H1 (cell line): ENCODE measurements at places on chromosomes 2 and 18. TPM values are rescaled to one million over a fixed set of nuclear protein-coding genes. Genes with fewer than 3 reads are reported as not detected.

GRCh38 chr2:69805887-69806286 is 23.6 kb upstream of the GMCL1 start:
- no peaks in the 10 kb centered on the region for H3K27me3 ChIP-seq
- no peak for DNase-seq
- no peak overlapping the region for H3K27ac ChIP-seq
- H3K4me1 ChIP-seq = no peaks in the 10 kb centered on the region
- no peaks in the 10 kb centered on the region for H3K36me3 ChIP-seq

IL18R1 gene
- 0.54 TPM in 1 of 2 replicates, not detected in the other for total RNA-seq

- peaks cover 2% of the 10 kb centered on the region; the same call in 1 of the 2 replicates for H3K4me1 ChIP-seq
- H3K27me3 ChIP-seq = no peaks in the 10 kb centered on the region
- no peak overlapping the region for H3K4me3 ChIP-seq
- H3K36me3 ChIP-seq = no peaks in the 10 kb centered on the region
Measured at GRCh38 chr2:50391556-50391955, 640.4 kb downstream of the NRXN1 start.

DNA sequence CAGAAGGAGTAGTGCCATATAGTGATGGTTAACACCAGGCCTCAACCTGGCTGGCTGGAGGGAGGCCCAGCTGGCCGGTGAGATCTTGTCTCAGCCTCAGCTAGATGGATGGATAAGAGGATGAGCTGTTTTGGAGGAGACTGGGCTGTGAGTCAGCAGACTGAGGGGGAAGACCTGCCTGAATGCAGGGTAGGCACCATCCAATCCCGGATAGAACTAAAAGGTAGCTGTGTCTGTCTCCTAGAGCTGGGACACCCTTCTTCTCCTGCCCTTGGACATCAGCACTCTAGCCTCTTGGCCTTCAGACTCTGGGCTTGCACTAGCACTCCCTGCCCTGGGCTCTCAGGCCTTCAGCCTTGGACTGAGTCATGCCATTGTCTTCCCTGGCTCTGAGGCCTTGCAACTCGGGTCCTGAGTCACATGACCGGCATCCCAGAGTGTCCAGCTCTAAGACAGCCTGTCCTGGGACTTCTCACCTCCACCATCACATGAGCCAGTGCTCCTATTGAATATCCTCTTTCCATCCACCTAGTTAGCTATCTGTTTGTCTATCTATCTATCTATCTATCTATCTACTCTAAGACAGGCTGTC is 131.3 kb downstream of the TPO start:
- H3K27me3 ChIP-seq = no peaks in the 10 kb centered on the region
- DNase-seq = no peak
- no peak overlapping the region for H3K4me3 ChIP-seq

MAP3K19 gene
- not detected in 2 replicates for total RNA-seq

GALR1 gene
- 0.98 and 1.6 TPM in 2 replicates for total RNA-seq

ASB18 gene
- not detected in 2 replicates for total RNA-seq

DNA sequence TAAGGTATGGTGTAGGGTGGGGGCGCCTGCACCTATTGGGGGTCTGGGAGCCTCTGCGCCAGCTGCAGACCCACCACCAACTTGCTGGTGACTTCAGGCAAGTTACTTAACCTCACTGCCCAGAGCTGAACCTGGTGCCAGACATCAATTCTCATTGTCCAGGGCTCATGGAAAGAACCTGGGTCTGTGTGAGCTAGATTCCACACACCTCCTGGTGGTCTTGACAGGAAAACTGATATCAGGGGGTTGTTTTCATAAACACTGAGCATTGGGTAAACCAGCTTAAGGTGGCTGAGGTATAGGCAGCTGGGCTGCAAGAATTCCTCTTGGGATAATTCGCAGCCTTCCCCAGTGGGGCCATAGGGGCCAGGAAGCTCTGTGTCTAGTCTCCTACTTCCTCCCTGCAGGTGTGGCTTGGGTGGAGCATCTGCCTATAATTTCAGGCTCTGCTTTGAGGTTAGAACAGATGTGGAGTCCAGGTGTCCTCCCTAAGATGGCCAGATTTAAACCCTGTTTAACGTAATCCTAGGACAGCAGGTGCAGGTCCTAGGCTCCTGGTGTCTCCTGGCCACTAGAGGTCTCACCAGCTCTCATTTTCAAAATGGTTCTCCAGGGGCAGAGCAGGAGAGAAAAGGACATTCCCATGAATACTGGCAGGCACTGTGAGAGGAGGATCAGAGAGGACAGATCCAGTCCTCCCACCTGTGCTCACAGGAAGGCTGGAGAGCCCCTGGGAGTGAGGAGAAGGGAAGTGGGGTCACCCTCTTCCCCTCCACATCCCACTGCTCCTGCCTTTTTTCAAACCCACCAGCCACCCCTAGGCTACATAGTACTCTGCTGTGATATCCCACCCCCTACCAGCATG is 100.4 kb upstream of the SMAD2 start:
- no peak overlapping the region for H3K27ac ChIP-seq
- H3K4me3 ChIP-seq = no peak overlapping the region
- no peaks in the 10 kb centered on the region for H3K27me3 ChIP-seq
- no peaks in the 10 kb centered on the region for H3K36me3 ChIP-seq
- peak; percentile 9 for DNase-seq

GRCh38 chr2:120209427-120210269 is 13.6 kb downstream of the TMEM185B start:
- no peak overlapping the region for H3K4me3 ChIP-seq
- no peak for DNase-seq
- H3K27me3 ChIP-seq = no peaks in the 10 kb centered on the region; the same call in 1 of the 2 replicates

GRCh38 chr2:69260666-69261065 is 126.4 kb downstream of the GFPT1 start:
- no peak overlapping the region for H3K27ac ChIP-seq
- H3K4me3 ChIP-seq = no peak overlapping the region
- H3K36me3 ChIP-seq = no peaks in the 10 kb centered on the region
- no peaks in the 10 kb centered on the region for H3K27me3 ChIP-seq

- no peaks in the 10 kb centered on the region for H3K36me3 ChIP-seq
- H3K27ac ChIP-seq = no peak overlapping the region
- DNase-seq = no peak
Measured at GRCh38 chr2:108884619-108885018, 98.0 kb downstream of the CCDC138 start.

PSMG2 gene
- total RNA-seq = 76.5 and 79.3 TPM in 2 replicates

DNA sequence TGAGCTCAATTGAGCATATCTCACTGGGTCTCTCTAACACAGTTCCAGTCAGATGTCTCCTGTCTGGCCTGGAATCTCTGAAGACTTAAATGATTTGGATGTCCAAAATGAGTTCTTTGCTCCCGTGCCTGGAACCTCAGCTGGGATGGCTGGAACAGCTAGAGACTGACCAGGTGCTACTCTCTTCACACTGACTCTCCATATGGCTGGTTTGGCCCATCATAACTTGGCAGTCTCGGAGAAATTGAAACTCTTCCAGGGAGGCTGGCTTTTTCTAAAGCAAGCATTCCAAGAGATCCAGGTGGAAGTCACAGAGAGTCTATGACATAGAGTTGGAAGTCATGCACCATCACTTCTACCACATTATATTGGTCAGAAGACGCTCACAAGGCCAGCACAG is 129.6 kb upstream of the NOL4 start:
- H3K4me1 ChIP-seq = no peaks in the 10 kb centered on the region
- no peak overlapping the region for H3K4me3 ChIP-seq
- DNase-seq = no peak
- H3K27me3 ChIP-seq = no peaks in the 10 kb centered on the region

RNF125 gene
- 14.3 and 15.2 TPM in 2 replicates for total RNA-seq

DNA sequence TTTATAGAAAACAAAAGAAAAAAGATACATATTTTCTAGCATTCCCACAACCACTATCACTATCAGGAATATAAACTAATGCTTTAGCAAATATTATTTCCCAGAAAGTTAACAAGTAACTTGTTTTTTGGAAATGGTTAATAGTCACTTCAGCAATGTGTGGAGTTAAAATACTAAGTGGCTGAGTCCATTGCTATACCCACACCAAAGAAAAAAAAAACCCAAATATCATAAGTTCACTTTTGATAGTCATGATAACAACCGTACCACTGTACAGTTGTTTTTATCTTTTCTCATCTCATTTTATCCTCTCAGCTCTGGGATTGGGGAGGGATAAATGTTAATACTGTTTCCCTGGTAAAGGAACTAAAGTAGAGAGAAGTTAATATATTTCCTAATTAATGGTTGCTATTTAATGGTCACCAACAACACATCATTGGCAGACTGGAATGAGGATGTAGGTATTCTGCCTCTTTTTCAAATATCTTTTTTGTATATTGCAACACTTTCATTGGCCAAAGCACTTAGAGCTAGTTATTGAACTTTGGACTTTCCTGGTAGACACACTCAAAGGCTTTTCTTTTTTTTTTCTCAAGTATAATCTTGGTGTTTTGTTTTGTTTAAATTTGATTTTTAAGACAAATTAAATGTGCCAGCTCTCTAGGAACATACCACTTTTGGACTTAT is 18.4 kb upstream of the KANSL1L start:
- no peak for DNase-seq
- no peaks in the 10 kb centered on the region for H3K36me3 ChIP-seq
- H3K27me3 ChIP-seq = no peaks in the 10 kb centered on the region

GRCh38 chr2:239727776-239728600 is 297.2 kb downstream of the NDUFA10 start:
- H3K36me3 ChIP-seq = no peaks in the 10 kb centered on the region
- no peak overlapping the region for H3K27ac ChIP-seq
- H3K4me1 ChIP-seq = no peaks in the 10 kb centered on the region

DGUOK gene
- total RNA-seq = 103 and 110 TPM in 2 replicates

GRCh38 chr2:39567507-39567906 is 98.2 kb upstream of the TMEM178A start:
- H3K4me1 ChIP-seq = no peaks in the 10 kb centered on the region
- no peaks in the 10 kb centered on the region for H3K36me3 ChIP-seq
- no peaks in the 10 kb centered on the region for H3K27me3 ChIP-seq
- H3K4me3 ChIP-seq = no peak overlapping the region
- no peak for DNase-seq

GCG gene
- total RNA-seq = not detected in 2 replicates

DNA sequence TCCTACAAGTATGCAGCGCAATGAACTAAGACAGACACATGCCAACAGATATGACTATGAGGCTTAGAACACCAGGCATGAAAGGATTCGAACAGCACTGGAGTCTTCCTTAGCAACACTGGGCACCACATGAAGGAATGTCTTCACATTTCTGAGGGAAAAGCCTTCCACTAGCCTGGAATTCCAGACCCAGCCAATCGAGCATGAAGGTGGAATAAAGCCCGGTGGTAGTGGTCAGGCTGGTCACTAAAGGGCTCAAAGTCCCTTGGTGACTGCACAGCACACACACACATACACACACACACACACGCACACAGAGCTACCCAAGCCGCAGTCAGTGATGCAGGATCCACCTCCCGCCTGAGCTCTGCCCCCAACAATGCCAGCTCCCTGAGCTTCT is 19.7 kb upstream of the SFXN5 start:
- no peak overlapping the region for H3K4me3 ChIP-seq
- H3K4me1 ChIP-seq = no peaks in the 10 kb centered on the region; the same call in 1 of the 2 replicates
- H3K27ac ChIP-seq = no peak overlapping the region
- H3K36me3 ChIP-seq = no peaks in the 10 kb centered on the region
- DNase-seq = no peak
- no peaks in the 10 kb centered on the region for H3K27me3 ChIP-seq

GRCh38 chr2:39409697-39410389 is 27.2 kb downstream of the MAP4K3 start:
- no peaks in the 10 kb centered on the region for H3K36me3 ChIP-seq
- DNase-seq = no peak
- peaks cover 18% of the 10 kb centered on the region; the same call in 1 of the 2 replicates for H3K4me1 ChIP-seq
- no peaks in the 10 kb centered on the region for H3K27me3 ChIP-seq
- H3K27ac ChIP-seq = no peak overlapping the region

TLX2 gene
- 0.15 and 0.17 TPM in 2 replicates for total RNA-seq

- no peaks in the 10 kb centered on the region for H3K36me3 ChIP-seq
- H3K4me3 ChIP-seq = no peak overlapping the region
- H3K4me1 ChIP-seq = no peaks in the 10 kb centered on the region
- DNase-seq = no peak
Measured at GRCh38 chr2:58794103-58794502, 553.0 kb upstream of the FANCL start.

DNA sequence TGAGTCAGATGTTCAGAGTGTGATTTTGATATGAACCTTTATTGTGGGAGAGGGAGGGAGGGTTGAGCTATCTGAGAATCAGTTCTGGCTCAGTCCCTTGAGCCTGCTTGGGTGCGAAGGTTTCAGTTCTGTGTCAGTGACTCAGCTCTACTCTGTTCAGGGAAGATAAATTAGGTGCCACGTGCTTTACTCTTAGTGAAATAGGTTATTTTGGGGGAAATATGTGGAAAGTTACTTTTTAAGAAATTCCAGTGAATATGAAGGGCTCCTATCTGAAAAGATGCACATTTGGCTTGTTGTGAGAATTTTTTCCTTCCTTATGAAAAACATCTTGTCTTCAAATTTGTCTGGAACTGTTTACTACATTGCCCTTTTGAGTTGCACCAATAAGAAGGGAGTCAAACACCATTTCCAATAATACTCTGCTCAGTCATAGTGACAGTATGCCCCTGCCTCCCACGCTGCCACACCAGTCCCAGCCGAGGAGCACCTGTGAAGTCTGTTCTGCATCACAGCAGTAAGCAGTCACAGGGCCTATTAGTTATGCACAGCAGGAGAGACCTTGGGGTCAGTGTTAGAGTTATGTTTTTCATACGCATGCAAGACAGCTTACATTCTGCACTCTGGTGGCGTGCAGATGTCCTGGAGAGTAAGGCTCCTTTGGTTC is 32.8 kb upstream of the DNAH7 start:
- H3K27me3 ChIP-seq = no peaks in the 10 kb centered on the region
- no peak for DNase-seq
- H3K27ac ChIP-seq = no peak overlapping the region
- peaks cover 4% of the 10 kb centered on the region; the same call in 1 of the 2 replicates for H3K4me1 ChIP-seq
- H3K4me3 ChIP-seq = no peak overlapping the region
- H3K36me3 ChIP-seq = no peaks in the 10 kb centered on the region

PID1 gene
- 2.9 and 3.3 TPM in 2 replicates for total RNA-seq

DNA sequence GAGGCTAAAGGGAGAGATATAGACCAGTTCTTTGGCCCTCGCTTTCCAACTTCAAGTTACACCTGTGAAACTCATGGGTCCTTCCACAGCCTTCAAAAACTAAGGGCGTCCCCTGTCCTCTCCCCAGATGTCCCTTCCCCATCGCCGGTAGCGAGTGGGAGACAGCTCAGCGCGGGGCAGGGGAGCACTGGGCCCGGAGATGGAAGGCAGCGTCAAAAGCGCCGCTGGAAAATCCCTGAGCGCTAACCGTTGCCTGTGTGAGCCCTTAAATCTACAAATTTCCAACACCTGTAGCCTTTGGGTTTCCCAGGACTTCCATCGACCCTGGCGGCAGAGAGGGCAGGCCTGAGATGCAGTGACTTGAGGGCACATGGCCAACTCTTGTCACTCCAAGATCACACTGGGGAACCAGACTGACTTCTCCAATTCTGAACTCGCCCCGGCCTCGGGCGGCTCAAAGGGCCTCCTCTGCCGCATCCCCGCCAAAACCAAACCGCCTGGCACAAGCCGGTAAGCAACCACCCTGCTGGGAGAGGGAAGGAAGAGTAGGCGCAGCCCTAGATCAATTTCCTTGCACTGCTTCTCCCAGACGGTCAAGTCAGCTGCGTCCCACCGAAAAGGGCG is 879 bp upstream of the EPAS1 start:
- no peak overlapping the region for H3K27ac ChIP-seq
- peak overlapping the region; percentile 42 for H3K4me3 ChIP-seq
- H3K27me3 ChIP-seq = peaks cover 55% of the 10 kb centered on the region
- peaks cover 11% of the 10 kb centered on the region for H3K4me1 ChIP-seq
- H3K36me3 ChIP-seq = no peaks in the 10 kb centered on the region

CNTNAP5 gene
- total RNA-seq = 0.17 and 0.76 TPM in 2 replicates

KCNIP3 gene
- total RNA-seq = 1.9 and 2.9 TPM in 2 replicates
